ENCODE measurements at places on chromosomes 11 and 22.

DNA sequence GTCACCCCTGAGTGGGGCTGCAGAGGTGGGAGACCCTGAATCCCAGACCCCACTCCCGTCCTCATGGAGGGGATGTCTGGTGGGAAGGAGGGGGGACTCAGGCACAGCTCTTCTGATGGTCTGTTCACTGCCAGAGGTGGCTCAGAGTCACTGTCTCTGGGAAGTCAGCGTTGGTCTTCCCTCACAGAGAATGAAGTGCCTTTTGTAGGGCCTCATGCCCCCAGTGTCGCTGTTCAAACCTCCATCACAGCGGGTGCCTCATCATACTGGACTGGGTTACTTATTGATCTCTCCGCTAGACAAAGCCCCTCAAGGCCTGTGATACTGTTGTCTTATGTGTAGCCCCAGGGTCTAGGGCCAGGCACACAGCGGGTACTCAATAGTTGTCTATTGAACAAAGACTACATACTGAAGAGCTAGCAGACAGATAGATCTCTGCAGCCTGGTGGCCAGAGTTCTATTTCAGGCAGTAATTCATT lies 41.3 kb downstream of the CD6 start:
- no peak for DNase-seq

DNA sequence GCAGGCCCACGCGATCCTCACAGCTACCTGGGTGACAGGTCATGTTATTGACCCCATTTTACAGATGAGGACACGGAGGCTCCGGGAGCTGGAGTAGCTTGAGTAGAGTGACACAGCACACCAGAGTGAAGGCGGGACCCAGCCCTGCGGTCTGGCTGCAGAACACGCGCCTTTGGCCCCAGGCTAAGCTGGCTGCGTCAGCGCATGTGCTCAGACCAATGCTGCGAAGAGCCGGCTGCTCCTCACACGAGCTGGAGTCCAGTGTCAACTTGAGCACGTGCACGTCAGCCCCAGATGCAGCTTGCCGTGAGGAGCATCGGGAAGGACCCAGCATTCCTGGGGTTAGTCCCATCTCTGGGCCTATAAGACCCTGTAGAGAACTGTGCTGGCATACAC lies 49.9 kb downstream of the SCUBE1 start:
- DNase-seq: no peak

GRCh38 chr11:7655253-7656217 lies 17.8 kb downstream of the CYB5R2 start:
- DNase-seq: no peak

DNA sequence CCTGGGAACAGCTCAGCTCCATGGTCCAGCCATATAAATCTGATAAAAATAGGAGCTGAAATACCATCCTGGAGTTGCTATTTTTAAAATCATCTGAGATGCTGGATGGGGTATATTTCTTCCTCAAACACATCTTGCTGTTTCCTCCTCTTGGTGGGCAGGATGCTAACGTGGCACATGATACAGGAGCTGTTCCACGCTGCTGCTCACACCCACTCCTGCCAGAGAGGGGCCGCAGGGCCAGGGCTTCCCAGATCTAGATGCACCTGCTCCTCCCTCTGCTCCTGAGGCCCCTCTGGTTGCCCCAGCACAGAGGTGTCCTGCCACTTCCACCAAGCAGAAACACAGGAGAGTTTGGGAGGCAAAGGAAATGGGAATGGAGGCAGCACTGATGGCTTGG lies 3.3 kb upstream of the ST3GAL4 start:
- no peak for DNase-seq

DNA sequence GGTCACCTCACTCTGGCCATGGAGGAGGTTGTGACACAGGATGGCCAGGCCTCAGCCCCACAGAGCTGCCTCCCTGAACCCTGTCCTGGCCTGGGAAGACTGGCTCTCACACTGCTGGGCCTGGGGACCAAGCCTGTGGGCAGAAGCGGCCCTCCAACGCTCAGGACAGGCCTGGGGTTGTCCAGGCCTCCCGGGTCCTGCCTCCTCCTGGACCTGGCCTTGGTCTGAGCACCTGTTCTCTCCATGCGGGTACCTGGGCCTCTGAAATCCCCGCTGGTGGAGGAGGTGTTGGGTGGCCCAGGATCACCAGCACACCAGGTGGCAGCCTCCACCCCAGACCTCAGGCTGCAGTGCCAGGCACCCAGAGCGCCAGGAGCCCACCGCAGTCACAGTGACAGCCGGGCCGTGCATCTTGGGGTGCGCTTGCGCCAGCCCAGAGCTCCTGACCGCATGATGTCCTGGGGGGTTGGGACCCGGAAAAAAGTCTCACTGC lies 16.1 kb upstream of the PIM3 start:
- DNase-seq: no peak

- peak; percentile 69 for DNase-seq
Measured at GRCh38 chr11:76208438-76209374, 2.4 kb upstream of the WNT11 start.

GRCh38 chr11:56750190-56750589 lies 1.7 kb upstream of the OR9G4 start:
- no peak for DNase-seq

GRCh38 chr11:12086271-12087074 lies 23.9 kb upstream of the MICAL2 start:
- DNase-seq: peak; percentile 58

DNA sequence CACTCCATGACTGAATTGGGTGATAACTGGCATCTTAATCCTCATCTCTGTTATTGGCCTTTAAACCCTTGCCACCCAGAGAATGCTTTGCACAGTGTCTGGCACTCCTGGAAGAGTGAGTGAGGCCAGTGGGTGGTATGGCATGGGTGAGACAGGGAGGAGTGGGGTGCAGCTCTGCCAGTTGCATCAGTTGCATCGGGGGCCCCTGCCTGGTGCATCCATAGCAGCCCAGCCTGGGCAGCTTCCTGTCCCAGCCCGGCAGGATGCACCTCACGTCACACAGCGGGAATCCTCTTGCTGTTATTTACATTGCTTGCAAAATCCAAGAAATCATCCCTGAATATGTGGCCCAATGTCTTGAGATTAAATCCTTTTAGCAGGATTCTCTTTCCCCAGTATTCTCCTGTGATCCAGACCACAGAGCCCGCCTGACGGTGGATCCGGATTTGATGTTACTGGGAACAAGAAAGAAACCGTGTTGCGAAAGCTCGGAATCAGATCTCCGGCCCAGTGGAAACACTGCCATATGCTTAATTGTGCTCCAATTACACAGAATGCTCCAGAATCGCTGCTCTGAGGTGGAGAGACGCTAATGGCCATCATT lies 37.6 kb upstream of the MN1 start:
- no peak for DNase-seq

DNA sequence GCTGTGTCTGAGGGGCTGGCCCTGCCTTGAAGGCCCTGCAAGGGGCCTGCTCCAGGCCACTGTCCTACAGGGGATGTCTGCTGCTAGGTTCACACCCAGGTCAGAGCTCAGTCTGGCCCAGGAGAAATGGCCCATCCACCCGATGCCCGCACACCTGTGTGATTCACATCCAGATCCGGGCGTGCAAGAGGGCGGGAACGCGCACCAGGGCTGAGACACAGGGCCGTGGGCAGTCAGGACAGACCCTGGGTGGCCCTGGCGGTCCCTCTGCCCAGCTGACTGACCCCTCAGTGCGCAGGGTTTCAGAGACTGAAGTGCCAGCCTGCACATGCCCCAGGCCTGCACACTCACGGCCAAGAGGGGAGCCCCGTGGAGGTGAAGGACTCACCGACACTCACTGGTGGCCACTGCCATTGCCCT lies 7.4 kb downstream of the TOLLIP start:
- no peak for DNase-seq

DNA sequence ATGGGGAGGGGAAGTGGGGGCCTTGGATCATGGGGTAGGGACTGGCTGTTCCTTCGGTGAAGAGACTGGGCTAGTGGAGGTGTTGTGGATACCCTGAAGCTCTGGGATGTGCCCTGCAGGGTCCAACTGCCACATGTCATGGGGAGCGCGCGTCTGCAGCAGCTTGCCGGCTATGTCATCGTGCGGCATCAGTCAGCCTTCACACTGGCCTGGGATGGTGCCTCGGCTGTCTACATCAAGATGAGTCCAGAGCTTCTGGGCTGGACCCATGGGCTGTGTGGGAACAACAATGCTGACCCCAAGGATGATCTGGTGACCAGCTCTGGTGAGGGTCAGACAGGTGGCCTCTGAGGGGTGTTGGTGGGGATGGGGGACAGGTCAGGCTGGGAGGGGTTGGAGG lies 9.9 kb downstream of the OTOG start:
- no peak for DNase-seq

DNA sequence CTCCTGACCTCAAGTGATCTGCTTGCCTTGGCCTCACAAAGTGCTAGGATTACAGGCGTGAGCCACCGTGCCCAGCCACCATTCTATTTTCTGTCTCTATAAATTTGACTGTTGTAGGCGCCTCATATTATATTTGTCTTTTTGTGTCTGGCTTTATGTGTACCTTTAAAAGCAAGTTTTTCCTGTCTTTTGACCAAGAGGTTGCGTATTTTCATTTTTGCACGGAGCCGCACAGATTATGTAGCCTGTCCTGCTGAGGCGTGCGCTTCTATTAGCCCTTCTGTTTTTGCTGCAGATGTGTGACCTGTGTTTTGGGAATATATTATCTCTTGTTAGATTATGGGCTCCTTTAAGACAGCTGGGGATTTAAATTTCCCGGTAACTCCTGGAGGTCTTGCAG lies 40.4 kb upstream of the WEE1 start:
- no peak for DNase-seq

- no peak for DNase-seq
Measured at GRCh38 chr11:75403037-75403436, 3.7 kb downstream of the RPS3 start.
